ENCODE measurements at places on chromosomes 4 and X.

DNA sequence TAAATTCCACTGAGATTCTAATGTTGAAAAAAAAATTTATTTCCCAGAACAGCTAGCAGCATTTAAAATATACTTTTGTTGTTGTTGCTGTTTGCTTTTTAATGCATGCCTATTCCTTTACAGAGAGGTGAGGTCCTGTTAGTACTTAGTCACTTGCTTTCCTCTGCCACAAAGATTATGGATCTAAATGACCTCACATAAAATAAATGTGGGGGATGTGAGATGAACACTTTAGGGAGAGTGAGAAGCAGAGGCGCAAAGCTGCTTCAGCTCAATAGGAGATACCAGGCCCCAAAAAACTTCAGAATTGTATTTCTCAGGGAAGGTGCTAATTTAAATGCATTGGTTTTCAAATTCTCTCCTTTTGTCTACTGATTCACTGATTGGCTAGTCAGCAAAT, 4.0 kb downstream of the LDB2 start:
- DNase-seq = no peak

- no peak for DNase-seq
These were observed 129.0 kb downstream of the AFF2 start for GRCh38 chrX:148629434-148629833.

GRCh38 chrX:123834116-123834515, 25.7 kb upstream of the XIAP start:
- DNase-seq = no peak

- DNase-seq = no peak
These were observed 340.0 kb upstream of the NDST4 start for GRCh38 chr4:115453416-115453815.

DNA sequence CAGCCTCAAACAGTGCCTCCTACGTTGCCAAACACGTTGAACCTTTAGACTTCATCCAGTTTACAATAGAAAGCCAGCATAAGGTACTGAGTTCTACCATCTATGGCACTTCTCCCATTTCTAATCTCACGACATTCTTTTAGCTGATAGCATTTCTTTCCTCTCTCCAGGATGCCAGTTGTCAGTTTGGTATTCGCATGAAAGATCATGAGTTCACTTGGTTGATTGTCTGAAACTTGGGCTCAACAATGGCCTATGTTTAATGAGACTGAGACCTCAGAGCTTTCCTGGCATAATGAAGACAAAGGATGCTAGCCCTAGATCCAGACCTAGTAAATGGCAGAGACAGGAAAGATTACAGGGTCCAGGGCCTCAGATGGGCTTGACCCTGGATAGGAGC, 69.2 kb upstream of the SPRY1 start:
- no peak for DNase-seq

DNA sequence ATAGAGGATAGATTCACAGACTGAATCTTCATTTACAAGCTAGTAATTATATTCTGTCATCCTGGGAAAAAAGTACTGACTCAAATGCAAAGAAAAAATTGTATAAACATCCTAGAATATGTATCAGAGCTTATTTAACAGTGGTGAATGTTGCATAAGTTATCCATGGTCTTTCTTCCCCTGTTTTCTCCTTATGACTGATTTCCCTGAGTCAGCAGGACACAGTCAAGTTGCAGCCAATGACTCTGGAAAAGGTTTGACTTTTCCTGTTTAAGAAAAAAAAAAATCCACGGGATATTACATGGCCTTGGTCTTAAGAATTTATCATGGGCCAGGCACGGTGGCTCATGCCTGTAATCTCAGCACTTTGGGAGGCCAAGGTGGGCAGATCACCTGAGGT, 36.5 kb downstream of the INPP4B start:
- DNase-seq = no peak

DNA sequence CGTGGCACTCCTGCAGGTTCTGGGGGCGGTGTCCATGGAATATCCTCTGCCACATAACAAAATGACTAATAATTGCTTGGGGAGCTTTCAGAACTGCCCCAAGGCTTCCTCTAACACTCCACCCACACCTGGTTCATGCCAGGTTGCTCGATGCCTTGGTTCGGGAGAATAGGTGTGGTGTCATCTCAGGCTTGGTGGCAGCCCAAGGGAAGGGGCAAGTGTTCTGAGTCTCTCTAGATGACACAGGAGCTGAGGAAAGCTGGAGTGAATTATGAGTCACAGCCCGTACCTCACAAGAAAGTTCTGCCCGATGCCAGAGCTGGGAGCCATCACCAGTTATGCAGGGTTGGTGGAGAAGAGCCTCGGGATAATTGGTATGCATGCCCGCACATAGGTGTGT, 14.7 kb downstream of the FTSJ1 start:
- no peak for DNase-seq

Measured in NCI-H2081 (cell line).